Endothelial cell of umbilical vein (primary cell): ENCODE measurements at places on chromosomes 6 and 20.

GRCh38 chr6:137832110-137832509 lies 34.9 kb upstream of the TNFAIP3 start:
- no peak for DNase-seq

- DNase-seq: no peak
Measured at GRCh38 chr20:20261159-20261558, 106.7 kb upstream of the INSM1 start.

DNA sequence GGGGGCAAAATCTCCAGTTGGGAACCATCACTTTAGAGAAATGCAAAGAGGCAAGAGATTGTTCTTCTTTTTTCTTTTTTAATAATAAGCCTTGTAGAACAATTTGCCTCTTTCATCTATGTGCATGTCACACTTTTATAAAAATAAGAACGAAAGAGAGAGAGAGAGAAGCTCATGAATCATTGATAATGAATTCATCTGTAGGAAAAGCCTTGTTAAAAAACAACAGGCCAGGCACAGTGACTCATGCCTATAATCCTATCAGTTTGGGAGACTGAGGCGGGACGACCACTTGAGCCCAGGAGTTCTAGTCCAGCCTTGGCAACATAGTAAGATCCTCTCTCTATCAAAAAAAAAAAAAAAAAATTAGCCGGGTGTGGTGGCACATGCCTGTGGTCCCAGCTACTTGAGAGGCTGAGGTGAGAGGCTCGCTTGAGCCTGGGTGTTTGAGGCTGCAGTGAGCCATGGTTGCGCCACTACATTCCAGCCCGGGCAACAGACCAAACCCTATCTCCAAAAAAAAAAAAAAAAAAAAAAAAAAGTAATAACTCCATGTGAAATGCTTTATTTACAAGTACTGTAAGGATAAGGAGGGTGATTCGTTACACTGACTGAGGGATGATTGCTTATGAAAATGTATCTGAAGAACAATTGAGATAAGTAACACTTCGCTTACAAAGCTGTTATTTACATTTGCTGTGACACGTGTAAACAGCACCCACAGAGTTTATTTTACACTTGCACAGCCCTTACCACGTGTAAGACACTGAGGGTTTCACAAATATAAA lies 6.0 kb downstream of the CCN5 start:
- DNase-seq: peak; percentile 46

DNA sequence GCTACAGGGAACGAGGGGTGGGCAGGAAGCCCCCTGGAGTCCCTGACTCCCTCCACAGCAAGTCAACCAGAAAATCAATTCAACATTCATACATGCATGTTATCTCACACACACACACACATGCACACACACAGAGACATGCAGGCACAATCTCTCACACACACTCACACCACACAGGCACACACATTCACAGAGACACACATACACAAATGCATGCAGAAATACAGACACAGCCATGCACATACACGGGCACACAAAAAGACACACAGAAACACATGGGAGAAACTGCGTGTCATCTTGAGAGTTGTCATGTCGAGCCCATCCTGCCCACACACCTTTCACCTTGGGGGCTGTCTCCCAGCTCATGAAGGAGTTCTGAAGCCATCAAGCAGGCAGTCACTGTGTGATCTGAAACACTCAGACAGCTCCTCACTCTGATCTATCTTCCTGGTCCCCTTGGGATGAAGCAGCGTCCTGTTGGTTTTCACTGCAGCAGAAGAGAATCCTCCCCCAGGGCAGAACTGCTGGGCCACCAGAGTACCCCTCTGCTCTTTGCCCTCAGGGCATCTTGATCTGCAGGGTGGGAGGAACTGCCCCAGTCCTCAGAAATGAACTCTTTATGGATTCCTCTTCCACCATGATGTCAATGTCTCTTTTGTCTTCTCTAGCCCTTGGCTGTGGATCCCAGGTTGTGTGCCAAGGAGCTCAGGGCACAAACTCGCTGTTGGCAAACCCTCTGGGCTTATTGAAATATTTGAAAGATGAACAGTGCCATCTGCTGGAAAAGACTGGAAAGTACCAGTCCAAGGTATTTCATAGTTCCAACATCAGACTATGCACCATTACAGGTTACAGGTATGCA lies 8.8 kb downstream of the RAET1L start:
- peak; percentile 63 for DNase-seq

DNA sequence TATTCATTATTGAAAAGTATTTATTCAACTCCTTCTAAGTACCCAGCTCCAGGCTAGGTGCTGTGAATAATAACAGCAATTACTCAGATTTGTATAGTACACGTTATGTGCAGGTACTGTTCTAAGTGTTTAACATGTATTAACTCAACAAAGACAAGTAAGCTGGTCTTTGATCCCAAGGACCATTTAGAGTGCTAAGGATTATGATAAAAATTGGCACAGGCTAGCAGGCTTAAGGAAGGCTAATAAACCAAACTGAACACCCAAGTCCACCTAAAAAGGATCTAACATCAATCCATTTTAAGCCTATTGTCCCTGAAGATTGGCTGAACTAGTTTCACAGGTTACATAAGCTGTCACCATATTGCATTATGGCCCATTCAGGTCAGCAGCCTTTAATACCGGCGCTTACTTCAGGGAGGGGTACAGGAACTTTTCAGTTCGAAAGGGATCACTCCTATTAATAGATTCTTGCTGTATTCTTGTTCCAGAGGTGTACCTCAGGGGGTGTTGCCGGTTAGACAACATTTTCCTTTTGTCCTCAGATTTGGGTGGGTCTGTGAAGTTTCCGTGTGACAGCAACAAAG lies 99.0 kb upstream of the GMDS start:
- no peak for DNase-seq

DNA sequence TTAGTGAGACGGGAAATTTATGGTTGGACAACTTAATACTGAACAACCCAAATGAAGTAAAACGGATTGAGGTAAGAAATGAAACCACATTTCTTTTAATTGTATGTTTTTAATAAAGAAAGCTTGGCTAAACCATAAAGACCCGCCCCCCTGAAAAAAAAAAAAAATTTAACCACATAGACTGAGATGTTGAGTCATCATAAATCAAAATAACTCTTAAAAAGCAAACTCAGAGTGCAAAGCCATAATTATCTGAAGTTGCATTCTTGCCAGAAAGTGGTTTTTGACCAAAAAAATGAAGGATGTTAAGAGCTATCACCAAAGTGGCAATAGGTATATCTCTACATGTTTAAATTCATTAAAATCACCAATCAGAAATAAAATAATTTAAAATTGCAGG lies 101.8 kb upstream of the COL21A1 start:
- no peak for DNase-seq

- no peak for DNase-seq
Measured at GRCh38 chr20:49237531-49237930, 18.3 kb downstream of the DDX27 start.

DNA sequence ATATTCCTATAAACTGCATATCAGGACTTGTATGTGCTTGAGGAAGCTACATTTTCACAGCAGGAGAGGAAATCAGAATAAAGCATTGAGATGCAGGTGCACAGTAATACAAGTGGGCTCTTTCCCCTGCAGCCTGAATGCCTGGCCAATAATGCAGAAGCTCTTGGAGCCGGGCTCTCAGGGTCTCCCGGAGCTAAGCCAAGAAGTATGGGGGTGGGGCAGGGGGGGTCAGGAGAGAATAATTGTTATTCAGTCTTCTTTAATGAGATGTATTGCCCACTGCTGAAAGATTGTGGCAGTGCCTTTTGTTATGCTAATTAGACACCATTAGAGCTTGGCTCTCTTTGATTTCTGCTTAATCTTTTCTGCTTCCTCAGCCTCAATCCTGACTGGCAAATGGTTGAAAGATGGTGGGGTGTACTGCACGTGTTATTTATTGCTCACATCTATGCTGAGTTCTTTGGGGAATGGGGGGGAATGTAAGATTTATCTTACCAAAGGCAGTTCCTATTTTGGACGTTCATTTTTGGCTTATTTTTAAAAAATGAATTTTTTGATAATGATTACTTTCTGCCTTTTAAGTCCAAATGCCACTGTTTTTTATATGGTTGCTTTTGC lies 407.6 kb upstream of the SOX4 start:
- DNase-seq: peak; percentile 12

DNA sequence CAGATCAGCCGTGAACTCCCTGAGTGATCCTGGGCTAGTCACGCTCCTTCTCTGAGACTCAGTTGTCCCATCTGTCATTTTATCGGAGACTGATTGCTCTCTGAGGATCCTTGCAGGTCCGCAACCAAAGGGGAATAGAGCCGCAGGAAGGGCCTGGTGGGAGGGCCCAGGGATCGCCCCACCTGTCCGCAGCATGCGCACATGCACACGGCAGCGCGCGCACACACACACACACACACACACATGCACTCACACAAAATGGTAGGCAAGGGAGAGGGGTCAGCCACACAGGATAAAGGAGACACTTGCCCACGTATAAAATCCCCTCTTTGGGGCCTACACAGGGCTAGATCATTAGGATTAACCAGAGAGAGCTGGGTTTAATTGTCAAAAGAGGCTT lies 95.6 kb upstream of the FOXP4 start:
- no peak for DNase-seq

- DNase-seq: no peak
Measured at GRCh38 chr6:109229536-109229935, 134.2 kb downstream of the CEP57L1 start.

GRCh38 chr6:4405621-4406212 lies 270.3 kb upstream of the ECI2 start:
- DNase-seq: no peak
